ENCODE measurements at places on chromosomes 6 and 20. TPM values are rescaled to one million over a fixed set of nuclear protein-coding genes. Genes with fewer than 3 reads are reported as not detected.
A peak's percentile ranks its signal among the peaks of the same experiment; 100 is the strongest.

Gene PCMT1
- total RNA-seq = 89.5 TPM

Gene ZKSCAN8
- 16.5 TPM for total RNA-seq

Gene C6orf118
- total RNA-seq = not detected

Gene TOX2
- 3.5 TPM for total RNA-seq

- ATAC-seq = no peak
Observed at GRCh38 chr20:62553136-62553837, 77.5 kb upstream of the GATA5 start.

- ATAC-seq = no peak
Observed at GRCh38 chr6:134902074-134902861, 47.6 kb downstream of the ALDH8A1 start.

DNA sequence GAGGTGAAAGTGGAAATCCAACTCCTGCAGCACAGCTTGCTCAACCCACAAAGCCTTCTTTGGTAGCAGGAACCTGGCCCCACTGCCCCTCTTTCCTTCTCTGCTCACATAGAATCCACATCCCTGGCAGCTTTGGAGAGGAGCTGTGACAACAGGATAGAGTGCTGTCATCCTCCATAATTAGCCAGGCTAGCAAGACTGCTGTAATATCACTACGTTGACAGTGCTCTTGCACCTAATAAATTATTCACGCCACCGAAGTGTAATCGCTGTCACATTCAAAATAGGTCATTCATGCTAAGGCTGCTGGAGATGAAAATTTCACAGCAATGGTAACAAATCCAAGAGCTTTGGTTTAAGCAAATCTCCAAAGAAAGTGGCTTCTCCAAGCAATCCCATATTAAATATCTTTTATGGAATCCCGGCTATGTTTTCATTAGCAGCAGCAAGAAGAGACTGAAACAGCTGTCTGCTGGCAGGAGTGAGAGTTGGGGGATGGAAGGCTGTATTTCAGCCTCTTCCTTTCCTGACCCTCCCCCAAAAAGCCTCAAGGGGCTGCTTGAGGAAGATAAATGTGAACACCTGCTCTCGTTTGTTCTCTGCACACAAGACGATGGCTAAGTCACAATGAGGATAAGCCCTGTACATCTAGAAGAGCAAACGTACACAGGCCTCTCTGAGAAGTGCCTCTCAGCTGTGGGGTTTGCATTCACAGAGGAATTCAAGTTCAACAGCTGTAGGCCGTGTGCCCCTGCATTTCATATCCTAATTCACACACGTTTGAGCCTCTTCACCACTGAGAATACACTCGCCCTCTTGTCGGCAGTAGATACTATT is 16.5 kb downstream of the RIPOR2 start:
- ATAC-seq = peak; percentile 41

DNA sequence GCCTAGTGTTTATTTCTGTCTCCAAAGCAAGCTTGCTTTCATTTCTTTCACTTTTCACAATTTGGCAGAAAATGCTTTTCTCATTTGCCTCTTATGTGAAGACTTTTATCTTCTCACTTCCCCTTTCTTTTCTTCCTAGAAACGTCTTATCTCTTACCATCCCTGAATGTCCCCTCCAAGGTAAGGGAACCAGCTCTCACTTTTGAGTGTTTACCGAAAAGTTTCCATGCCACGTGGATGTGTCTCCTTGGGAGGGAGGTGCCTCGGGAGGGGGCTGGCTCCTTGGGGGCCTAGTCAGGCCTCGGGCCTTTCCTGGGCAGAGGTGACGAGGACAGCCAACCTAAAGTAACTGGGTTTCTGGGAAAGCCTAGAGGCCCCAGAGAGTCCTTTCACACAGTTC is 127.4 kb downstream of the CD24 start:
- no peak for ATAC-seq

- peak; percentile 64 for ATAC-seq
Observed at GRCh38 chr6:157034436-157035230, 257.5 kb downstream of the ARID1B start.

- ATAC-seq = no peak
Observed at GRCh38 chr6:15578716-15579391, 84.0 kb downstream of the DTNBP1 start.

- peak; percentile 17 for ATAC-seq
Observed at GRCh38 chr6:27478141-27478705, 5.3 kb upstream of the ZNF184 start.

DNA sequence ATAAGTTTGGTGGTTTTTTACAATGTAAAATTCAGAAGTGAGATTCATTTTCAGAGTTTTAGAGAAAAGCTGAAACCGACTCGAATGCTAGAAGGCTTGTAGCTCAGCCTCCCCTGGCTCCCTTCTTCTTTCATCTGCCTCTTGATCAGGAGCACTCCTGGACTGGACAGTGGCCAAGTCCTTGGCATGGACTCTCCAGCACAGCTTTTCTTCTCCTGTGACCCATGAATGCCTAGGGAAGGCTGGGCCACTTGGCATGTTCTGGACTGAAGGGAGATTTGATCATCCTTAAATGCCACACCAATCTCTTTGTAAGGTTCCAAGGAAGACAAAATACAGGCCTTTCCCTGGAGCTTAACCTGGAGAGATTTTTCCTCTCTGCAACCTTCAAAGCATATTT is 384.0 kb upstream of the SASH1 start:
- no peak for ATAC-seq

GRCh38 chr6:155197932-155198331 is 65.9 kb upstream of the CLDN20 start:
- ATAC-seq = no peak

- ATAC-seq = no peak
Observed at GRCh38 chr6:72621291-72622093, at the start of gene KCNQ5. Gene KCNQ5 (plus strand): TSS chr6:72622064.
